ENCODE measurements at places on chromosomes 11 and 22. TPM values are rescaled to one million over a fixed set of nuclear protein-coding genes. Genes with fewer than 3 reads are reported as not detected.

The KRTAP5-9 gene
- not detected for total RNA-seq

The ZP1 gene
- total RNA-seq, result not detected

DNA sequence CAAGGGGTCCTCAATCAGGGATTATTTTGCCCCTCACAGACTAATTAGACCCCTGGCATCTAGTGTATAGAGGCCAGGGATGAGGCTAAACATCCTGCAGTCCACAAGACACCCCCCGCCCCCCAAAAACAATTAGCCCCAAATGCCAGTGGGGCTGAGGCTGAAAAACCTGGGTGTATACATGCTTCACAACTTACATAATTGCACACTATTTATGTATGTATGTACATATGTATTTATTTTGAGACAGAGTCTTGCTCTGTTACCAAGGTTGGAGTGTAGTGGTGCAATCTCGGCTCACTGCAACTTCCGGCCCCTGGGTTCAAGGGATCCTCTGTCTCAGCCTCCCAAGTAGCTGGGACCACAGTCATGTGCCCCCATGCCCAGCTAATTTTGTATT lies 28.8 kb upstream of the SHANK2 start:
- DNase-seq, result no peak

- DNase-seq, result no peak
Observed at GRCh38 chr11:35398881-35399280, 20.5 kb downstream of the SLC1A2 start.

All from naive thymus-derived CD8-positive, alpha-beta T cell (primary cell).